ENCODE measurements at places on chromosomes 6 and 20.
A peak's percentile ranks its signal among the peaks of the same experiment; 100 is the strongest.

- DNase-seq = no peak
Measured at GRCh38 chr6:82362878-82363427, 664 bp upstream of the TPBG start.

- no peak for DNase-seq
Measured at GRCh38 chr20:59400708-59401107, 100.3 kb downstream of the EDN3 start.

GRCh38 chr6:46221222-46221793, 50.5 kb upstream of the ENPP5 start:
- DNase-seq = no peak

- no peak for DNase-seq
Measured at GRCh38 chr20:38840053-38840893, 34.8 kb downstream of the PPP1R16B start.

DNA sequence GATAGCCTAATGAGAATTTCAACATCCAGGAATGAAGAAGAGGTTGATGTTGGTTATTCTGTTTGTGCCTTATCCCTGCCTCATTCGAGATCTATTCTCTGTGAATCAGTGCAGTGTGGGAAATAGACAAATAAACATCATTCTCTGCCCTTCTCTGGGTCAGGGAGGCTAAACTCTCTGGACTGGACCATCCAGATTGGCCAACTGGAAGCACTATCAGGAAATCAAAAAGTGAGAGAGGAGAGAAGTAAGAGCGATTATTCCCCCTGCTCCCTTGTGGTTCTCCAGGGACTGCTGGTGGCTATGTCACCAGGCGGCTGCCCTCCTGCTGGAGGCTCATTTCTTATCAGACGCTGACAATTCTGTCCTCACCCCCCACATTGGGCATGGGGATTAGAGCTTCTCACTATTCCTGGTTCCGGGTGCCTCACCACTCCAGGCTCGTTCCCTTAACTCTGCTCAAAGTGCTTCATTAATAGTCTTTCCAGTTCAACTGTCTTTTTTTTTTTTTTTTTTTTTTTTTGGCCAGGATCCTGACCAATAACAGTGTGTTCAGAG, 201.7 kb upstream of the RREB1 start:
- no peak for DNase-seq

DNA sequence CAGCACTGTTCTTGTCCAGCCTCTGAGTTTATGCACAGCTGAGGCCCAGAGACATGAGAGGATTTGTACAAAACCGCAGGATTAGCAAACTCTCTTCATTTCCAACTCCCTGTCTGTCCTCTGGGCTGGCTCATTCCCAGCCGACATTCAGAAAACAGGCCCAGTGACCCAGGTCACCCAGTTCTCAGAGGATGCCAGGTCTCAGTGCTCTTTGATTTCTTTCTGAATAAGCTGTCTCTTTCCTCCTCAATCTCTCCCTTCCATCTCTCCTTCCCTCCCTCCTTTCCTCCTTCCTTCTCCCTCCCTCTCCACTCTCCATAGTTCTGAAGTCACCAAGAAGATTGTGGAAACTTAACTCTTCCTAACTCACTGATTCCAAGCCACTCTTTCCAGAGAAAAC, 372.7 kb upstream of the SULF2 start:
- DNase-seq = no peak

GRCh38 chr6:33318426-33319073, 1.0 kb upstream of the ZBTB22 start:
- DNase-seq = no peak

DNA sequence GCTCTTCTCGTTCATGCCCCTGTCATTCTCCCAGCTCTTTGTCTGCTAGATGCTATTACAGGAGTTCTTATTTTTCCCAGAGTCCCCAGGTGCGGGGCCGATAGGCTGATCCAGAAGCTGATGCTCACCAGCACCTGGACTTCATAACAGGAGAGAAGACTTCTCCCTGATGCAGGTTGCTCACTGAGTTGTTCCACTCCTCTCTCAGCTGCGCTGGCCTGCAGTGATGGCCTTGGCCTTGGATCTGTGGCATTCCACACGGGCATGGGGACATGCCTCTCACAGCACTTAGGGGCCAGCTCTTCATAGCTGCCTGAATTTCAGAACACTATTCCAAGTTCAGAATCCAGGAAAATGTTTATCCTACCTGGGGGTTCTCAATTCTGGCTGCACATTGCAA, 7.1 kb upstream of the TXNDC5 start:
- no peak for DNase-seq

DNA sequence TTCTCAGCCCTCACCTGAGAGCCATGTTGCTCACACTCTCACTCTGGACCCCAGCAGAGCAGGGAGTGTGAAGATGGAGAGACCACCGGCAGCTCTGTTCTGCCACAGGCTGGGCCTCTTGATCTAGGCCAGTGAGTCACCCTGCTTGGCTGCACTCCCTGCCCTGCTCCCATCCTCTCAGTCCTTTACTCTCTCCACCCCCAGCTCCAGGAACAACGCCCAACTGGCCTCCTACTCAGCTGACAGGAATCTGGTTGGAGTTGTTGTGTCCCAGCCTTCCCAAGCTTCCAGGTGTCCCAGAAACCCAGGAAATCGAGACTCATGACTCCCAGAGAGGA, at the start of gene PSORS1C1:
Gene PSORS1C1, plus strand, starts transcription at position 260 of the 338 bp plus-strand sequence. CDS start 14,833 bp downstream, outside the sequence.
- DNase-seq = peak; percentile 91

GRCh38 chr6:53547166-53547810, 2.4 kb upstream of the GCLC start:
- DNase-seq = no peak

DNA sequence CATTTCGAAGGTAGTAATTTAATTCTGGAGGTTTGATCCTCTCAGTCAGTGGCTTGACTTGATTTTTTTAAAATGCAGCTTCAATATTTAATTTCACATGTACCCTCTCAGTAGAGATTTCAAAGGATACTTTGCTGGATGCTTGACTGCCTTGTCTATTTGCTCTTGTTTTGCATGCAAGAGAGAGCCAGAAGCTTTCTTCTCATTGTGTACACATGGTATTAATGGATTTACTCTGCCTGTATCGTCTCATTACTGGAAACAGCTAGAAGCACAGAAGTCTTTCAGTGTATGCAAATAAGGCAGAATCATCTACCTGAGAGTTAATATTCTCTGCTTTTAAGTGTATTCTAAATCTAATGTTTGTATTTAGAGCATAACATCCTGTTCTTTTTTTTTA, 84.3 kb upstream of the FOXO3 start:
- DNase-seq = no peak

DNA sequence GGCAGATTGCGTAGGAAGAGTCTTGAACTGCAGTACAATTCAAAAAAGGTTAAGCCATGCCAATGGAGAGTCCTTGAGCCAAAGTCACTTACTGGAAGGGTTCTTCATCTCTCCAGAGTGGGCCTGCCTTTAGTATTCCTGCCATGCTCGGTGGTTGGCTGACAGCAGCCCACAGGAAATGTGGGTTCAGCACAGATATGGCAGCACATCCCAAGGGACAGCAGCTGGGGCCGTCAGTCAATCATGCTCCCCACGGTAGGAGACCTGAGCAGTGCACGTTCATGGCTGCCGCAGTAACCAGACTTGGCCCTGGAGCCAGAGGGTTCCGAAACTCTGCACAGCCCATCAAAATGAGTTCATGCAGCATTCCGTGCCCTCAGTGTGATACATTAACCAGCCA, 63.6 kb upstream of the SIRPA start:
- no peak for DNase-seq

DNA sequence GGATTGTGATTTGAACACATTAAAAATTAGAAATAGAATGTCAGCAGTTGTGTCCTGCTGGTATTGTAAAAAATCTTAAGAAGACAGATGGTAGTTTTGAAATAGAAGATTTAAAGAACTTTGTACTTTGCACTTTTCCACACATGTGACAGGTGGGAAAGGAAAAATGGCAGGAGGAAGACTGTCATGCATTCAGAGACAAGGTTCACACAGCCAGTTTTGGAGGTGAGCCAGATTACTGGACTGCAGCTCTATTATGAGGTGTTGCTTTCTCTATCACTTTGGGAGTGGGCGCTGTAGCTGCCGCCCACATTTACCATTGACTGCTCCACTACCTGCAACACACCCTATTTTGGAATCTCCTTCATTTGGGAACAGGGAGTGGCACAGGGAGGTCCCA, 12.1 kb upstream of the NDUFAF4 start:
- DNase-seq = no peak

DNA sequence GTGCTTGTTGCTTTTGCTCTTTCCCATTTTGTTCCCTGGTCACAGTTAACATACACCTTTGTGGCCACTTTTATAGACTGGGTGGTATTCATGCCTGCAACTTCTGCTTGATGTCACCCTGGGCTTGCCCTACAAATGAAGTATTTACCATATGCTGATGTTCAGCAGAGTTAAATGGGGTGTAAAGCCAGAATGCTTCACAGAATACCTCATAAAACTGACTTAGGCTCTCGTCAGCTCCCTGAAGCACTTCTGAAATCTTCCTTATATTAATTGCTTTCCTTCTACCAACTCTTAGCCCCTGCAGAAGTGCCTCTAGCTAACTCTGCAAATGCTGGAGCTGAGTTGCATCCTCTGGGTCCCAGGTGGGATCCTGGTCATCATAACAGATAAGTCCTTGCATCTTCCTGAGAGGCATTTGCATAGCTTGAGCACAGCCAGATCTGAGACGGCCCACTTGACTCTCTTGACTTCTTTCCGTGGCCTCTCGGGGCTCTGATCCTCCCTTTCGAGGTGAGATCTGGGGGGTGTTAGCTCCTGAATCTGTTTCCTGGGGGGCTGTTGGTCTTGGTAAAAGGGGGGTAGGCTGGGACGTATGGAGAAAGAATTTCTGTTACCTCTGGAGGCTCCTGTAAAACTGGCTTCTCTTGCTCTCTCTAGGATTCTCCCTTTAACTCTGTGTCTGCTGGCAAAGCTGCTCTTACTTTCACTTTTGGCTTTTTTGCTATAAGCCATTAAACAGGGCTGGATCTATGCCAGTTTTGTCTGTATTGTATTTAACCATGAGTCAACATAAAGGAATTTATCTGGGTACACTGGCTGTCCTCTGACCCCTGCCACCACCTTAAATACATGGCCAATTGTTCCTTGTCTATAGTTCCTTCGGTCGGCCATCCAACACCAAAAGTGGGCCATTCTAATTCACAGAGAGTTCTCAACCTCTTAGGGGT, 223.0 kb upstream of the SYNCRIP start:
- no peak for DNase-seq

DNA sequence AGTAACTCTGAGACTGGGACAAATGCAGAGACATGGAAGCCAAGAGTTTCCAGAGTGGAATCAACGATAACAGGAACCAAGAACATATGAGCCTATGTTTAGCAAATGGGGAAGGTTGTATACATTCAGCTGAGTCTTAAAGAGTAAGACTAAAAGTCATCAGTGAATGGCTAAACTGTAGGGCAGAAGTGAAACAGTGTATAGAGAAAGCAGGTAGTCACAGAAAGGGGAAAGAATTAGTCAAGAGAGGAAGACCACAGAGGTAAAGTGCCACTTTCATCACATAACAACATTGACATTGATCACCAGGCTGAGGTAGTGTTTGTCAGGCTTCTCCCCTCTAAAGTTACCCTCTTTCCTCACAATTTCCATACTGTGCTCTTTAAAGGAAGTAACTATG, 306.5 kb upstream of the SPTLC3 start:
- DNase-seq = no peak

GRCh38 chr20:59698598-59698997, 94.3 kb downstream of the PHACTR3 start:
- no peak for DNase-seq

DNA sequence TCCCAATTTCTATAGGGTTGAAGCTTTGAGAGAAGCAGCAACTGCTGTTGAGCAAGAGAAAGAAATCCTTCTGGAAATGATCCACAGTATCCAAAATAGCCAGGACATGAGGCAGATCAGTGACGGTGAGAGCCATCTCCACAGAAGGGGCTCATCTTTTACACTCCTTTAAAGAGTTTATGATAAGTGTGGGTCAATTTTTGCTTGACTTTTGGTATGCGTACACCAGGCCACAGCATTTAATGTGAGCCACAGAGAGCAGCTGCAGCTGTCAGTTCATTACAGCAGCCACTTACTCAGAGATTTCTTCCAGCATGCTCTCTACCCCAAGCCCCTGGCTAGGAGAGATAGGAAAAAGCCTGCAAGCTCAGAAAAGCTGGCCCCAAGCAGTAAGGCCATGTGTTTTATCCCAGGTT, 9.9 kb downstream of the BAG2 start:
- no peak for DNase-seq

GRCh38 chr20:40866056-40866455, 162.6 kb upstream of the TOP1 start:
- DNase-seq = no peak

GRCh38 chr6:160804639-160805038, 102.6 kb downstream of the PLG start:
- DNase-seq = no peak

- no peak for DNase-seq
Measured at GRCh38 chr6:3208775-3209113, 18.7 kb downstream of the TUBB2B start.

DNA sequence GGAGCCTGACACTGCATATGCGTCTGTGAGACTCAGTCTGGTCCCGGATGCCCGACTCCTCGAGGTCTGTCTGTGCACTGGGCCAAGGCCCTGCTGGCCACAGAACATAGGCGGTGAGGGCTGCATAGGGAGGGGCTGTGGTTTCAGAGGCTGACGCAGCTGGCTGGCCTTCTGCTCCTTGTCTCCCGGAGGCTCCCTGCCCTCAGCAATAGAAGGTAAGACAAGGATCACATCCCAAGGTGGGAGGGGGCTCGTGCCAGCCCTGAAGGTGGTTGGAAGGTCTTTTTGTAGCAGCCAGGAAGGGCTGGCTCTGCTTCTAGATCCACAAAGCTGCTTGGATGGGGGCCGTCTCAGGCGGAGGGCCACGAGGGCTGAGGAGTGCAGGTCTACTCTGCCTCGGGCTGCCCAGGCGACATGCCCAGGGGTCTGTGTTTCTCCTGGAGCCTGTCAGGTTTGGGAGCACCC, 239.8 kb upstream of the SULF2 start:
- no peak for DNase-seq

- no peak for DNase-seq
Measured at GRCh38 chr6:119446115-119446554, 96.6 kb upstream of the MAN1A1 start.

DNA sequence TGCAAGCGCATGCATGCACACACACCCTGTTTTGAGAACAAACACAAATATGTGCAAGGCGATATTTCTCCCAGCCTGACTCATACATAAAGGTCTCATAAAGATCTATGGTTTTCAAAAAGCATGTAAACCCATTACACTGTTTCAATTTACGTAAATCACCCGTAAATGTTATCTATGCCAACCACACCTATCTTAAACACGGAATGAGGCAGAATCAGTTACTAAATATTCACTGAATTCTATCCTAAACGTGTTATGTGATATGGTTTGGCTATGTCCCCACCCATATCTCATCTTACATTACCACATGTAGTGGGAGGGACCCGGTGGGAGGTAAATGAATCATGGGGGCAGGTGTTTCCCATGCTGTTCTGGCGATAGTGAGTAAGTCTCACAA, 621.6 kb downstream of the KIF16B start:
- DNase-seq = no peak

- no peak for DNase-seq
Measured at GRCh38 chr6:151962246-151962846, 154.9 kb downstream of the ESR1 start.

GRCh38 chr6:80197474-80197873, 91.0 kb downstream of the BCKDHB start:
- no peak for DNase-seq
